ENCODE measurements at places on chromosomes 1 and 21. TPM values are rescaled to one million over a fixed set of nuclear protein-coding genes. Genes with fewer than 3 reads are reported as not detected.

DNA sequence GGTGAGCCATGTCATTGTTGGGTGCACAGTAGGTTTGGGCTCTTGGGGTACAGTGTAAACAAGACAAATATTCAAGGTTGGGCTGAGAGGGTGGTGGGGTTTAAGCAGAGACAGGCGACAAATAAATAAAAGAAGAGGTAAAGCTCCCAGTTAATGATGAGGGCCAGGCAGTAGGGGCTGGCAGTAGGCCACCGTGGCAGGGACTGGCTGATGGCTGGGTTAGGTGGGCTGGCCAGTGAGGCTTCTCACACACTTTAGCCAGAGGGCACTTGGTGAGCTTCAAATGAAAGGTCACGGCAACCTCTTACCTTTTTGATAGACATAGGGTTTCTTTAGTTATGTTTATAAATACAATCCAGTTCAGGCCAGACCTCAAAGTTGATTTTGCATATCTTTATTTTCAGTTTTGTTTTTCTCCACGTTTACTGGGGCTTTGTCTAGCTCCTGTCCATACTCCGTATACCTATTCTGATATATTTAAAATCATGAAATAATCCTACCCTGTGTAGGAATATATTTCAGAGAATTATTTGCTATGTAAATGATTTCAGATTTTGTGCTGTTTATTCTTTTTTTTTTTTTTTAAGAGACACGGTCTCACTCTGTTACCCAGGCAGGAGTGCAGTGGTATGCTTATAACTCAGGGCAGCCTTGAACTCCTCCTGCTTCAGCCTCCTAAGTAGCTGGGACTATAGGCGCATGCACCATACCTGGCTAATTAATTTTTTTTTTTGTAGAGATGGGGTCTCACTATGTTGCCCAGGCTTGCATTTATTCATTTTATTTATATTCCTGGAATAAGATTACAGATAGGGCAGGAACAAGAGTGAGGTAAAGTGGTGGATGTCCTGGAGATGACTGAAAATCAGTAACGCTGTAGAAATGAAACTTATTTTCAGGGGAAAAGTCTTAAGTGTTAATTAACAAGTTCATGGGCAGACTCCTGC lies 122.7 kb downstream of the RYR2 start:
- DNase-seq: no peak

PYHIN1 gene
- total RNA-seq: 10.9 TPM

DNA sequence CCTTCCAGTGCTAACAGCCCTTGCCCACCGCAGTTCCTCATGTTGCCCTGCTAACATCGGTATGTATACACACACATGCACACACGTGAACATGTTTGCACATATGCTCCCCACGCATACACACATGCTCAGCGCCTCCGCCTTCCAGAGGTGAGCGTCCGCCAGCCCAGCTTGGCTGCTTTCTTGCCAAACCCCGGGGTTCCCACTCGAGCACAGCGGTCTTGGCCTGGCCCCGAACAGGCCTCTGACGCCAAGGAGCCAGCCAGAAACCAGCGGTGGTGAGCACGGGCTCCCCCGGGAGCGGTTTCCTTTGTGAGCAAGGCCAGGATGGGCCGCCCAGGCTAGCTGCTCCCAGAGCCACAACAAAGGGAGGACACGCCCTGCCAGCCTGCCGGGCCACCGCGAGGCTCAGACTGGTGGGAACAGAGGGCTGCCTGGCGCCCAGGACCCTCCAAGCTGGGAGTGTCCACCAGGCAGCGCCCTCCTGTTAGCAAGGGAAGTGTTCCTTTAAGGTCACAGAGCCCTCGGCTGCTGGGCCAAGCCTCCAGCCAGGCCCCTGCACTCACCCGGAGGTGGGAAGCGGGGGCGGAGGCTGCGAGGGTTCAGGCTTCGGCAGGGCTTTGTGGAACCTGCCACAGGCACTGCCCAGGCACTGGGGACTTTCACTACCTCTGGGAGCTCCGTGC lies 65.4 kb downstream of the ALPL start:
- DNase-seq: no peak

AADACL3 gene
- not detected for total RNA-seq

DNA sequence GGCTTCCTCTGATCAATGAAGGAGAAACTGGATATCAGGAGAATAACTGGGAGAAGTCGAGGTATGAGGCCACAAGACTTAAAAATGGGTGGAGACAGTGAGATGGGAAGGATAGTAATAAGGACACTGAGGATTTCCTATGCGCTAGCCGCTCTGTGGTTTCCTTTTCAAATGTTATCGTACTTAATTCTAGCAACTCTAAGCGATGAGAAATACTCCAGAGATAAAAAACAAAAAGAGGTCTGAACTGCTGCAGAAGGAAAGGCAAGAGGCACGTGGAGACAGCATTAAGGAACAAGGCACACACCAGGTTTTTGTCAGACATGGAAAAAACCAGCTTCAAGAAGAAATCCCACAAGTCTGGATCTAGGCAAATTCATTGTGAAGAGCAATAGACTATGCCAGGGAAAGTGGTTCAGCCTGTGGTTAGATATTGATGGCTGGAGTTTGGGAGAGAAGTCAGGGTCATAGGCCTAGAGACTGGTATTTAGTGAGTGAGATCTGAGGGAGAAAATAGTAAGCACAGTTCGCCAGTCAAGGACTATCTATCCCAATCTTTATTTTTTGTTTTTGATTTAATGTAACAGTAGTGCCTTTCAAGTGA lies 5.3 kb downstream of the CLCA2 start:
- no peak for DNase-seq

- no peak for DNase-seq
These were observed 140.4 kb upstream of the KCNE2 start for GRCh38 chr21:34223376-34223775.
